ENCODE measurements at places on chromosomes 16 and 17. TPM values are rescaled to one million over a fixed set of nuclear protein-coding genes. Genes with fewer than 3 reads are reported as not detected.

Gene NKD1
- total RNA-seq, result 0.15 TPM

Gene SLC5A2
- 0.28 TPM for total RNA-seq

Gene ADCY9
- 7.4 TPM for total RNA-seq

Gene TMEM100
- total RNA-seq, result not detected

Gene OR1D5
- total RNA-seq, result not detected

Gene MAF
- total RNA-seq, result 0.33 TPM

Gene TLCD2
- 1.4 TPM for total RNA-seq

Gene ODAD4
- 1.4 TPM for total RNA-seq

Gene TUBD1
- total RNA-seq, result 10.7 TPM

Gene ZNF750
- total RNA-seq, result not detected

Gene MYL11
- 0.88 TPM for total RNA-seq

Gene CHP2
- total RNA-seq, result not detected

Gene TBC1D28
- not detected for total RNA-seq

Gene KRTAP1-5
- total RNA-seq, result not detected

Gene FBXL16
- total RNA-seq, result 9.5 TPM

Gene C16orf89
- not detected for total RNA-seq

Gene DOC2B
- total RNA-seq, result 1.7 TPM

Gene KRTAP4-3
- not detected for total RNA-seq

Gene ZPBP2
- total RNA-seq, result not detected

Gene GH2
- total RNA-seq, result not detected

Gene PLSCR3
- total RNA-seq, result 43.3 TPM

Gene RUNDC3A
- total RNA-seq, result 1.1 TPM

Gene CBX4
- 38.7 TPM for total RNA-seq

Gene RAC3
- 40.7 TPM for total RNA-seq

Gene DYNLRB2
- total RNA-seq, result not detected

Gene CACNG1
- total RNA-seq, result not detected

Gene BAIAP3
- total RNA-seq, result 0.49 TPM

Gene USP7
- total RNA-seq, result 67.6 TPM

Gene ADAMTS18
- total RNA-seq, result not detected

Gene SMIM22
- total RNA-seq, result not detected

Gene NPIPB5
- 20.2 TPM for total RNA-seq

Gene ARHGAP23
- total RNA-seq, result 52.1 TPM

Gene TMC5
- 7.3 TPM for total RNA-seq

Gene CEP112
- total RNA-seq, result 5.3 TPM

Data from A549 treated with Mapracorat at 1 μM for 4 hours (cell line).